ENCODE measurements at places on chromosomes 7 and 10.

DNA sequence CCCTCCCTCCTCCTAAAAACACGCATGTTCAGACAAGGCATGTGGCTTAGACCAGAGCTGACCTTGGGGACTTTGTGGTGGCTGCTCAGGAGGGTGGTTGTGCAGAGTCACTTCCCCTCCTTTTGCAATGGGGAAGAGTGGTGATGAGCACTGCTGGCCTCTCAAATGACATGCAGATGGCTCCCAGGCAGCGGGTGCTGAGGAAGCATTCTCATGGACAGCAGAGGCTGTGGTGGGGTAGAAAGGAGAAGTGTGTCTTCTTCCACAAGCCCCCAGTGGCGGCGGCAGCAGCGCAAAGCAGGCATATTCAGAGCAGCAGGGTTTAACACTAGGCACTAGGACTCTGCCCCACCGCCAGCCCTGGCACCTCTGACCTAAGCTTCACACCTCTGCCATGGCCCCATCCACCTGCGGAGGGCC, 105.9 kb upstream of the ANLN start:
- no peak for DNase-seq

GRCh38 chr7:74226633-74227032, 16.8 kb downstream of the LAT2 start:
- no peak for DNase-seq

DNA sequence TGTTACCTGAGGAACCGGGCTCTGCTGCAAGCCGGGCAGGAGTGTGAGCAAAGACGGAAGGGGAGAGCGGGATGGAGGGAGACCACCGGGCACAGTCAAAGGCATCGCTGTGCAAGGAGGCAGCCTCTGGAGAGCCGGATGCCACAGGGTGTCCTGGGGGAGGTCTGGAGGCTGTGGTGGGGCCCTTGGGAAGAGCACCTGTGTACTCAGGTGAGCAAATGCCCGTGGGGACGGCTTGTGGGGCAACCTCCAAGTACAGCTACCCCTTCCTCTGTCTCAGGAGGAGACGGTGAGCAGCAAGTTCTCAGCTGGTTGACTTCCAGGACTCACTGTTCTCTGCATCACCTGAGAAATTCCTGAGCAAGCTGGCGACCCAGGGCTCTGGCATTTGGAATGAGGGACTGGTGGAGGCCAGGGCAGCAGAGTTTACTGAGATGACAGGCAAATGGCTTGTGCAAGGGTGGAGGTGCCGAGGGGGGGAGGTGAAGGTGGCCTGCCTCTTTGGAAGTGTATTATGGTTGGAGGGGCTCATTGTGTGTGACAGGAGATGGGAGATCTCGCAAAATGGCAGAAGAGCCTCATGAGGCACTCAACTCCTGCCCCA, 345.2 kb upstream of the SHH start:
- DNase-seq = no peak

DNA sequence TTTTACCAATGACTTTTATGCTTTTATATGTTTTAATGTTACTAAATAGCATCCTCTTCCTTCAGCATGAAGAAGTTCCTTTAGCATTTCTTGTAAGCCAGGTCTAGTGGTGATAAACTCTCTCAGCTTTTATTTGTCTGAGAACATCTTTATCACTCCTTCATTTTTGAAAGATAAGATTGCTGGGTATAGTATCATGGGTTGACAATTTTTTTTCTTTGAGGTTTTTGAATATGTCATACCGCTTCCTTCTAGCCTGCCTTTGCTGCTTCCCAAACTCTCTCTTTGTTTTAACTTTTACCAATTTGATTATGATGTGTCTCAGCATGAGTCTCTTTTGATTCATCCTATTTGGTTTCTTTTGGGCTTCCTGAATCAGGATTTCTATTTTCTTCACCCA, 108.2 kb upstream of the KAT6B start:
- no peak for DNase-seq

GRCh38 chr7:29287366-29287765, 92.8 kb downstream of the CHN2 start:
- no peak for DNase-seq

DNA sequence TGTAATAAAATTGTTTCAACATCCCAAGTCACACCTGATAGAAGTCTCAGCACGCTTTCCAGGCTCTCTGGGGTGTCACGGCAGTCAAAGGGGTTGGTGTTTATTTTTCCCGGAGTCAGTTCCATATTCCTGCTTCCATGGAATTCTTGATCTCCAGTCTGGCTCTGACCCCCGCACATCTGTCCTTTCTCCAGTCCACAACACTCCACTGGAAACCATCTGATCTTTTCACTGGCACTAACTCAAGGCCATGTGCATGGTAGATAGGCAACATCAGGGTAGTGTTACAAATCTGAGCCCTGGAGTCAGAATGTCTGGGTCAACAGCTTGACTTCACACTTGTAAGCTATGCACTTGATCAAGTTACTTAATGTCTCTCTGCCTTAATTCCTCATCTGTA, 176.2 kb downstream of the WDR11 start:
- DNase-seq = no peak

DNA sequence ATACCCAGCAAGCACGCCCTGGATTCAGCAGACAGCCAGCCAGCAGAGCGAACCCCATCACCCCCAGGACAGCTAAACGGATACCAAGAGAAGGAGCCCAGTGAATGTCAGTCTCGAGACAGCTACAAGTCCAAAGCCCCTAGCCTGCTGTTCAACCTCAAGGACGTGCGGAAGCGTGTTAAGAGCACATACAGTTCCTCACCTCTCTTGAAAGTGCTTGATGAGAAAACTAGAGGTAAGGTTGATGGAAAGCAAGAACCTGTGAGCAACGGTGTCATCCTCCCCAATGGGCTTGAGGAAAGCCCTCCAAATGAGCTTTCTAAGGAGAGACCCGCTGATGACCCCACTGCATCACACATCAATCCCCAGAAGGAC, 24.9 kb downstream of the C10orf71 start:
- DNase-seq = no peak

DNA sequence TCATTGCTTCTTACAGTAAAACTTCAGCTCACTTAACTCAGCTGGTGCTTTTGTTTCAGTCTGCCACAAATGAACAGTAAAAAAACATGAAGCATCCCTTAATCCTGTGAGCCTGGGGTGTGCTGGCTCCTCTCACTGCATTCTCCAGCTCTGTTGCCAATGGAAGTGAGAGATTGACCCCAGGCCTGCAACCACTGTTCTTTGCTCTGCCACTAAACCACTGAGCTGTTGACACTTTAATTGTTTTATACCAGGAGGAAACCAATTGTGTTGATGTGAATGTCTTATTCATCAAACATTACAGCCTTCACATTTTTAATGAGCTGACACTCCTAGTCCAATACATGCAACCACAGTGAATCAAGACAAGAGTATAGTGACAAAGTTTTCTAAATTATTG, 69.4 kb upstream of the FZD1 start:
- DNase-seq = peak; percentile 34

- no peak for DNase-seq
These were observed 344.7 kb downstream of the NEBL start for GRCh38 chr10:20552382-20552781.

- DNase-seq = no peak
These were observed 25.7 kb downstream of the FAM13C start for GRCh38 chr10:59336632-59337031.

GRCh38 chr7:63071396-63071795, 927.3 kb upstream of the ZNF722 start:
- DNase-seq = no peak

DNA sequence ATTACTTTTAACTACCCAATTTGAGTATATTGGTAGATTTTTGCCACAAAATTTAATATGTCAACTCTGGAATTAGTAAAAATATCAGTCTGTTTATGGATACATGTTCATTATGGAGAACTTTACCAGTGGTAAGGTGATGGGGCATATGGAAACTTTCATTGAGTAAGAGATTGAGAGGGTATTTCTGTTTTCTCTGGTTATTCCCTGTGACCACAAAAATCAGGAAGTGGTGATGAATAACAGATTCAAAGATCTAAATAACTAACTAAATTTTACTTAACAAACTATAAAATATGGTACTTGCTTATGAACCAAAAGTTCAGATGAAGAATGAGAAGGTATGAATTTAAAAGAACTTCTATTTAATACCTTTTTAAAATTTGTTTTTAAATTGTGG, 22.1 kb upstream of the STEAP4 start:
- no peak for DNase-seq

GRCh38 chr7:56218510-56218909, 102.3 kb upstream of the NUPR2 start:
- DNase-seq = no peak

- no peak for DNase-seq
These were observed 16.9 kb downstream of the TCAF1 start for GRCh38 chr7:143884969-143885559.

DNA sequence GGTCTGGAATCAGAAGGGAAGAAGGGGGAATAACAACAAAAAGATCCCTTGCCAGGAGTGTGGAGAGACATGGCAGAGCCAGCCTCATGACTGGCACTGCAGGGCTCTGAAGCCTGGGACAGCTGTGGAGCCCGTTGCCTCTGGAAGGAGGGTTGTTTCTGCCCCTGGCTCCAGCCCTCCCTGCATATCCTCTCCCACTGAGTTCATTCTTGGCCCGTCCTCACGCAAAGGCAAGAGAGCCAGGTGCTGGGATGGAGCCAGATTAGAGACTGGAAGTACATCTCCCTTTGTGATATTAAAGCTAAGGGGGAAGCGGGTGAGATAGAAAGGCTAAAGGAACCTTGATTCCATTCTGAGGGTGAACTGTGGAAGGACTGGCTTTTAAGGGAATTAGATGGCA, 141.5 kb upstream of the NPVF start:
- no peak for DNase-seq

All from AG09309 (cell line).